ENCODE measurements at places on chromosomes 12 and 14.
A peak's percentile ranks its signal among the peaks of the same experiment; 100 is the strongest.

DNA sequence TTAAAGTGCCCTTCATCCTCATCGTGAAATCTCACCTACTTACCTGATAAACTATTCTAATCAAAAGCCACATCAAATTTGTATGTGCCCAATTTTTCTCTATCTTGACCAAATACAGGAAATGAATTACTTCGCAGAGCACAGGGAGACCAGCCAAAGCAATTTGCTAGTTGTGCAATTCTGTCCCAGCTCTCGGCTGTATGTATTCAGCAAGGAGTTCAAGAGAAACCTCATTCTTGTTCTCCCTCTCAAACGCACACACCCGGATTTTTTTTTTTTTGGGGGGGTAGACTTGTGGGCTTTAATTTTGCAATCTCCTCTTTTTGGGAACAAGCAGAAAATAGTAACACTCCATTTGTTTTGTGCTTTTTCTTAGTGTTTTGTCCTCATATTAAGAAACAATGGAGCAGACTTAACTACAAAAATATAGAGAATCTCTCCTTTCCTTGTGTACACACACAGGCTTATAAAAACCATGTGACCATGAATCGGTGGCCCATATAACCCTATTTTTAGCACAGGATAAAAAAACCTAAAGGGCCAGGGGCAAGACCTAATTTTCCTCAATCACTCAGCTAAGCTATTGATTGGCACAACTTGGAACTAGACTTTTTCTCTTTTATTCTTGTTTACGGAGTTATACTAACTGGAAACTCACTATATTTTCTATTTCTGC lies 64.2 kb downstream of the MBIP start:
- no peak for DNase-seq

DNA sequence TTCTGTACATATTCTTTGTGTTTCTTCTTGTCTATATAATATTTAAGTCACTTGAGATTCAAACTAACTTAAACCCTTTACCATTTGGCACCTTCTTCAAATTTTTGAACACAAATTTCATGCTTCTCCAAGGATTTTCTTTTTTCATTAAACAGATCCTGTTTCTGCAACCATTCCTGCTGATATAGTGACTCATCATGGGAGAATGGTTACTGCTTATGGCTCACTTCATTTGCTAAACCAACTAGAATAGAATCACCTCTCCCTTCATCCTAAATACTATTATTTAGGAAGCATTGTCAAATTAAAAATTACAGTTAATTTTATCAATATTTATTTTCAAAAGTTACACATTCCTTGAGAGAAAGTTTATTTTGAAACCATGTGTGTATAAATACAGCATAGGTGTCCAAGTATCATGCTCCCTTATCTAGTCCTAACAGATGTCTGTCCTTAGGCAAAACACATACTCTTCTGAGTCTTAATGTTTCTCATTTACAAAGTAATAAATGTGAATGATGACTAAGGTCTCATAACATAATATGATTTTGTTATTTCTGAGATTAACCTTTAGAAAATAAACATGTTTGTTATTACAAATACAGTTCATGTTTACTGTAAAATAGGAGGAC lies 40.7 kb downstream of the PLCZ1 start:
- no peak for DNase-seq

DNA sequence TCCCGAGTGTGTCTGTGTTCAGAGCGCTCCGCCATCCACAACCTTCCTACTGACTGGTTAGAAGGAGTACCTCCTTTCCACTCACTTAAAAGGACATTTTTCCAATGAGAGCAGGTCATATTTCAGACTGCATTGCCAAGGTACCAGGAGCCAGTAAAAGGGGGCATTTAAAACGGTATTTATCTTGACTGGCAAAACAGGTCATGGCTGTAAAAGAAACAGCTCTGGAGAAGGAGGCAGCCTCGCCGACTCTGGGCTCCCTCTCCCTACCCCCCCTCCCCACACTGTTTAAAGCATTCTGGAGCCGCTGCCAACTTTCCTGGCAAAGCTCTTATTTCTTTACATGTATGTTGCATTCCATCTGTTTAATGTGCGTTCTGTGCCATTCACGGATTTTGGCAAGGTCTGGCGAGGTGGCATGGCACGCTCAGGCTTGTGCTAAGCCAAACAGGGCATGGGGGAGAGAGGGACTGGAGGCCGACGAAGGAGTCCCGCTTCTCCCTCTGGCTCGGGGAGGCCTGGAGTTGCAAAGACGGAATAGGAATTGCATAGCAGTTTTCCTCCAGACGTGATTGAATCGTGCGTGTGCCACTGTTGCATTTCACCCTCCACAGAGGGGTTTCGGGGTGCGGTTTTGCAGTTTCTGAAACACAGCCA lies 41.2 kb upstream of the MED13L start:
- DNase-seq, result peak; percentile 12

GRCh38 chr12:64669270-64669842 lies 59.1 kb downstream of the RASSF3 start:
- no peak for DNase-seq

DNA sequence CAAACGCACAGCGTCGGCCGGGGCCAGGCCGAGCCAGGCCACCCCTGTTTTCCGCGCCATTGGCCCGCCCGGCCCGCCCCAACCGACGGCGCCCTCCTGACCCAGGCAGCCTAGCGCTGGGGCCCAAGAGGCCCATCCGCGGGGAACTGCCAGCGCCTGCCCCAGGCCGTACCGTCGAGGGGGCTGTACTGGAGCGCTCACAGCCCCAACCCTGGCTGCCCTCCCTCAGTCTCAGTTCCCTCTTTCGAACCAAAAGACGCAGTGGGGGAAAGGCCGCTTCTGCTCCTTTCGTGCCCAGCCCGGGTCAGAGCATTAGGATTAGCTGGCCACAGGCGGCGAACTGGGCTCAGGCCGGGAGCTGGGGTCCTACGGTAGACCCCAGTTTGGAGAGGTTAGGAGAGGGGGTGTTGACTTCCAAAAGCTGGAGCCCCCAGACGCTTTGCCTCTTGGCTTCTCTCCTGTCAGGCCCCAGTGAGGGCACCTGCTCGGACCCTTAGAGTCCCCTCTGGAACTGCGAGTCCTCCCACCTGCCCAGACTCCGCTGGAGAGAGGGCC lies 1.9 kb downstream of the NKX2-1 start:
- DNase-seq, result no peak

GRCh38 chr12:101928556-101928955 lies 51.2 kb downstream of the DRAM1 start:
- no peak for DNase-seq

DNA sequence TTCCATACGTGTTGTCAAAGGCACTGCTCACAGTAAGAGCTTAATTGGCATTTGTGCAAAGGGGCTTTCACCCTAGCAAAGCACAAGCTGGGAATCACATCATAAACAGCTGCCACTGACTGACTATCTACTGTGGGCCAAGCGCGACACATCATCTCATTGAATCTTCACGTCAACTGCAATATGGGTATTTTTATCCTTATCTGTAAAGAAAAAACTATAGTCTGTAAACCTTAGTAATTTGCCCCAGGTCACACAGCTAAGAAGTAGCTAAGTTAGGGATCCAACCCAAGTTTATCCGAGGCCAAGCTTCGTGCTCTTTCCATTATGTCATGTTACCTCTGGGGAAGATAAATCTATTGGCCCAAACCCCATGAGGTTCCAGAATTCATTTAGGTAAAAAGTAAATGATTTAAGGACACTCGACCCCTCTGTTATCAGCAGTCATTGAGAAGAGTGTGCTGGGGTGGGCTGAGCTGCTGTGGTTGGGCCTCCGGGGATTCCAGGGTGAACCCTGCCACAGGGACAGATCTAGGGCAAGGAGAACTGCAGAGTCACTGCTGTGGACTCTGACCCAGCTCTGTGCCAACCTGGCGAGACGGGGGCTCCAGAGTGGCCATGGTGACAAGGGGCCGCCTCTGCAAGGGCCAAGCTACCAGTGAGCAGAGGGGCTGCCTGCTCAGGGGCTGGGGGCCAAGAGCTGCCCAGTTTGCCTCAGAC lies 27.6 kb downstream of the NCKAP5L start:
- DNase-seq, result no peak

Measured in NCI-H1092 (cell line).